NCI-H187 treated with DMSO at 0.1 percent for 48 hours (cell line): ENCODE measurements at places on chromosomes 1 and 21.

- no peak for DNase-seq
These were observed 222.8 kb upstream of the ZRANB2 start for GRCh38 chr1:71303617-71304041.

DNA sequence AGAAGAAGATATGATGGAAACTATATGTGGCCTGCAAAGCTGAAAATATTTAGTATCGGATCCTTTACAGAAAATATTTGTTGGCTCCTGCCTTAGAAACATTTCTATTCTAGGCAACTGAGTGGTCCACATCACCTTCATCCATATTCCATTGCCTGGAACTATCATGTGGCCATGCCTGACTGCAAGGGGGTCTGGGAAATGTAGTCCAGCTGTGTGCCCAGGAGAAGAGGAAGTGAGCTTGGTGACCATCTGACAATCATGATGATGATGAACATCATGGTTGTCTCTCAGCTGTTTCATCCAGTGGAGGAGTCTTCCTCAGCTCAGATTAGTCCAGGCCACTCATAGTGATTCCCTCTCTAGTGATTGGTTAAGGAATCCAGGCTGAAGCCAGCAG, 61.8 kb upstream of the IFNLR1 start:
- no peak for DNase-seq

- DNase-seq = no peak
These were observed 3.3 kb downstream of the LHX4 start for GRCh38 chr1:180233191-180234011.

DNA sequence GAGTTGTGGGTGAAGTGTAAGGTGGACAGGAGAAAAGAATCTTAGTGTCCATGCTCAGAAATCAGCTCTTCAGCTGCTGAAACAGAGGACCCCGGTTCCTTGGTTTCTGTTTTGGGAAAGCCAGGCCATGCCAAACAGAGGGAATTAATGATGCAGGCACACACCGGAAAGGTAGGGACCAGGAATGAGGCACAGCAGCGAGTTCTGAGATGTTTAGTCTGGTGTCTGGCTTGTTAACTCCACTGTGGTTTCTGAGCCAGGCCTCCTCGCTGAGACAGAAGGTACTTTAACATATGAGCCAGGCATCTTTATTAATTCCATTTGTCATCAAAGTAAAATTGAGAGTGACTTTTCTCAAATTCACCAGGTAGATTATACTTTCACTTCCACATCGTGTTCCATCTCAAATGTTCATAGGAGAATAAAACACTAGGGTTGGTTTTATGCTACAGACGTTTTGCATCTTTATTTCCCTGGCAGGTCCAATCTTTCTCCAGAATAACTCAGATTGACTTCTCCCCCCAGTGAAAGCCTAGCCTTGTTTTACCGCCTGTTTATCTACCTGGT, 23.5 kb downstream of the LRRC8D start:
- no peak for DNase-seq

DNA sequence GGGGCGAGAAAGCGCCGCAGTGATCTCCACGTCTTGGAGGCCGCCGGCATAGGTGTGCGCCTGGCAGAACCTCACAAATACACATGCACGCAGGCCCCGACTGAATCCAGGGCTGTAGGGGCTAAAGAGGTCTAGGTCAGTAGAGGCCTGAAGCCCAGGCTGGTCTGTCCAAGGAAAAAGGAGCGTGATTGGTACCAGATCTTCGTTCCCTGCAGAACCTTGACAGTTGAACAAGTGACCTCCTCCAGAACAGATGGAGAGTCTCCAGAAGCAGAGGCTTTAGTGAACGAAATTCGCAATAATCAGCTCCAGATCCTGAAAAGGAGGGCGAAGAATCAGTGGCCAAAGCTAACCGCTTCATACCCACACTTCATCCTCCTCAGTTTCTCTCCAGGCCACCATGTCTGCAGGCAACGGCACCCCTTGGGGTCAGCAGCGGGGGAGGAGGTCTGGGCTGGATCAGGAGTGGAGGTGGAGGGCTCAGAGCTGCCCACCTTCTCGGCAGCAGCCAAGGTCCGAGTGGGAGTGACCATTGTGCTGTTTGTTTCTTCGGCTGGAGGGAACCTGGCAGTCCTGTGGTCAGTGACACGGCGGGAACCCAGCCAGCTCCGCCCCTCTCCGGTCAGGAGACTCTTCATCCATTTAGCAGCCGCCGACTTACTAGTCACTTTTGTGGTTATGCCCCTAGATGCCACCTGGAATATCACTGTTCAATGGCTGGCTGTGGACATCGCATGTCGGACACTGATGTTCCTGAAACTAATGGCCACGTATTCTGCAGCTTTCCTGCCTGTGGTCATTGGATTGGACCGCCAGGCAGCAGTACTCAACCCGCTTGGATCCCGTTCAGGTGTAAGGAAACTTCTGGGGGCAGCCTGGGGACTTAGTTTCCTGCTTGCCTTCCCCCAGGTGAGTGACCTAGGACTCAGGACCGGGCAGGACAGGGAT, 749 bp upstream of the PEX11B start:
- no peak for DNase-seq

GRCh38 chr1:84347271-84347931, 45.9 kb downstream of the SAMD13 start:
- DNase-seq = no peak

DNA sequence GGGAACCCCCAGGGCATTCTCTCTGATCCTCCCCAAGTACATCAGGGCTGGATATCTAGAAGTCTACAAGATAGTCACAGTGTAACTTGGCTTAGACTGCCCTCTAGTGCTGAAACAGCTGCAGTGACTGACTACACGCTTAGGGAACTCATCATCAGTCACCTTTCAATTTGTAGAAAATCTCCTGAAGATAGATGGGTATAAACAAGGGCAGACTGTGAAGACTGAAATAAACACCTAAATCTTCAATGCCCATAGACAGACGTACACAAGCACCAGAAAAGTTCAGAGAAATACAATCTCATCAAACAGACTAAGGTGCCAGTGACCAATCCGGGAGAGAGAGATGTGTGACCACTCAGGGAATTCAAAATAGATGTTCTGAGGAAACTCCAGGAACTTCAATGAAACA, 46.6 kb downstream of the PACC1 start:
- DNase-seq = no peak

DNA sequence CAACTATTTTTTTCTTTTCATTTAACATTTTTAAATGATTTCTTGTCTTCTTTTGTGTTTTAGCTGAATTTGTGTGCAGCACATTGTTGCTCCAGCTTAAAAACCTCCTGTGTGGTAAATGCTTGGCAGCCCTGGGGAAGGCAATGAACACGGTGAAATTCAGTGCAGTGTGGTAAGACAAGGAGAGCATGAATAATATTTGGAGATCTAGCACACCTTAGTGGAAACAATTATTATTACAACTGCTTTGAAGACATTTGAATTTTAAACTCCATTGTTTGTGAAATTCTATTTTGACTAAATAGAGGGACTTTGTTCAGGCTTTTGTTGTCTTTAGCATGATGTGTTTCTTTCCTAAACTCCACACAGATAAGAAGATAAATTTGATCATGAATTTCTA, 242.6 kb upstream of the CXADR start:
- DNase-seq = peak; percentile 29

- no peak for DNase-seq
These were observed 68.4 kb downstream of the EPHB2 start for GRCh38 chr1:22778862-22779520.

DNA sequence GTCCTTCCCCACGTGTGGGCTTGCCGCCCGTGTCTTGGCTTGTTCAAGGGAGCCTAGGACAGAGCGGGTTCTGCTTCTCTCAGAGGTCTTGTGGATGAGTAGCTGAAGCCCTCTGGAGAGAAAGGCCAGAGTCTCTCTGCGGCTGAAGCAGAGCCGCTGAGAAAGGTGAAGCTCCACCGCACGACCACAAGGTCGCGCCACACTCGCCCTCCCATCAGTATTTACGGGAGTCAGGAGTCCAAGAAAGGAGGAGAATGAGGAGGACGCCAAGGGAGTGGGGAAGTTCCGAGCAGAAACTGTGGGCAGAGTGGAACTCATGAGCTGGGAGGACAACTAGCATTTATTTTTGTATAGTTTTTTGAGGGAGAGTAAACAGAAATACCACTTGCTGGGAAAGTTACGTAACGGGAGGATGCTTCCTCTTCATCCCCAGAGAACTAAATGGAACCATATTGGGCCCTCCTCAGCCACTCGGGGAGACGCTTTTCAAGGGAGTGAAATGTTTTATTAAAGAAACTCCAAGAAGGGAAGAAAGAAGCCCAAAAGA, 51.6 kb upstream of the HAO2 start:
- no peak for DNase-seq
